ENCODE measurements at places on chromosomes 11 and 22.

- no peak for DNase-seq
Observed at GRCh38 chr22:29043906-29044575, 17.6 kb downstream of the C22orf31 start.

DNA sequence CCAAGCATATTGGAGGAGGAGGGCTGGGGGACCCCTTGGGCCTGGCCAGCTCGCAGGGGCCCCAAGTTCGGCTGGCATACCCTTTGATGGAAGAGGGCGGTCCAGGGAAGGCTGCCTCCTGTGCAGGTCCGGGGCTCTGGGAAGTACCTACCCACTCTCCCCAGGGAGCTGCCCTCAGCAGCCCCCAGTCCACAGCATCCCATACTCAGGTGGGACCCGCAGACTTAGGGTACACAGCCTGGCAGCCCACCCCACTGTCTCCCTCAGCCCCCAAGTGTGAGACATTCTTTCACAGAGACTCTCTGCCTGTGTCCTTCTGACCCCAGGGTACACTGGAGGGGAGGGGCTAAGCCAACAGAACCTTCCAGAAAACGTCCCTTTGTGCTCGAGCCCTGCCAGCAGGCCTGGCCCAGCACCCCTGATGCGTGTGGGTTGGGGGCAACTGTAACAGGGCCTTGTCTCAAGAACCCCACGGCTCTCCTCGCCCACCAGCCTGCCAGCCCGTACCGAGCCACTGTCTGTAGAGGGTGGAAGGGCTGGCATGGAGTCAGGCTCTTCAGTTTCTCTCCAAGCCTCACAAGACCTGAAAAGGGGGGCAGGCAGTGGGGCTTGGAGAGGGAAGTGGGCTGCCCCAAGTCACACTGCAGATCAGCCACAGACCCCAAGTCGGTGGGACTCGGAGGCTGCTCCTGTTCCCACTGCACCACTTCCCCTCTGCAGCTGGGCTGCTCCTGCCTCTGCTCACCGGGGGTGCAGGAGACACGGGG lies 7.0 kb upstream of the TNFRSF13C start:
- DNase-seq, result no peak

GRCh38 chr11:32527261-32528175 lies 56.1 kb upstream of the EIF3M start:
- DNase-seq, result no peak

GRCh38 chr11:69326622-69327219 lies 32.8 kb downstream of the MYEOV start:
- no peak for DNase-seq

DNA sequence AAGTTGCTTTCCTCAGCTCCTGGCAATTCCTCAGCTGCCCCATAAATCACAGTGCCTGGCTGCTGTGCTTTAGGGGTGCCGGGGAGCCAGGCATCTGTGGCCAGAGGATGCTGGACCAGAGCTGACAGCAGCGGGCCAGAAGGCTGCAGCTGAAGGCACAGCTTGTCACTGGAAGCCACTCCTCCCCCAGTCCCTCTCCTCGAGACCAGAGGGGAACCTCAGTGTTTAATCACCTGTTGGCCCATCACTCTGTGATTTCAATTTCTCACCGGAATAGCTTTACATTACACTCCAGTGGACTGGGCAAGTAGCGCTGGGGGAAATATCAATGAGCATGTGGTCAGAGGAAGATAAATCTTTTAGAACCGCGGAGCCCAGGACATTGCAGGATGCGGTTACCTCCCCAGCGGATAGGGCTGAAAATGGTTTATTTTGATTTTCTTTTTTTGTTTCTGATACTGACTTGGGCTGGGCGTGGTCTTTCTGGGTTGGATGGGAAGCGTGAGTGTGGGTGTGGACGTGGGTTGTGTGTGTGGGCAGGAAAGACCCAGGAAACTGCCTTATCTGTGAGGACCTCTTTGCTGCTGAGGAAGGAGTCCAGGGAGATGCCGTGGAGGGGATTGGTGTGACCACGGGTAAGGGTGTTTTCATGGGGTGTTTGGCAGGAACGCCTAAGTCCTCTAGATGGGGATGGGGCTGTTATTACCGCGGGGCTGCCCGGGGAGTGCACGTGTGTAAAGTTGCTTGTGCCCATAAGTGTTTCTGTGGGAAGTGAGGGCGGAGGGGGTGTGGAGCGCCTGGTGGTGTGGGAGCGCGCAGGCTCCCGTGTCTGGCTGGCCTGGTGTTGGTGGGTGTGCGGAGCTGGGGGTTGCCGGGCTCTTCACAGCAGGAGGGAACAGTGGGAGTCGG lies 4.0 kb downstream of the DAGLA start:
- DNase-seq, result peak; percentile 47

- no peak for DNase-seq
Observed at GRCh38 chr22:22796724-22797123, 90.9 kb upstream of the IGLL5 start.

DNA sequence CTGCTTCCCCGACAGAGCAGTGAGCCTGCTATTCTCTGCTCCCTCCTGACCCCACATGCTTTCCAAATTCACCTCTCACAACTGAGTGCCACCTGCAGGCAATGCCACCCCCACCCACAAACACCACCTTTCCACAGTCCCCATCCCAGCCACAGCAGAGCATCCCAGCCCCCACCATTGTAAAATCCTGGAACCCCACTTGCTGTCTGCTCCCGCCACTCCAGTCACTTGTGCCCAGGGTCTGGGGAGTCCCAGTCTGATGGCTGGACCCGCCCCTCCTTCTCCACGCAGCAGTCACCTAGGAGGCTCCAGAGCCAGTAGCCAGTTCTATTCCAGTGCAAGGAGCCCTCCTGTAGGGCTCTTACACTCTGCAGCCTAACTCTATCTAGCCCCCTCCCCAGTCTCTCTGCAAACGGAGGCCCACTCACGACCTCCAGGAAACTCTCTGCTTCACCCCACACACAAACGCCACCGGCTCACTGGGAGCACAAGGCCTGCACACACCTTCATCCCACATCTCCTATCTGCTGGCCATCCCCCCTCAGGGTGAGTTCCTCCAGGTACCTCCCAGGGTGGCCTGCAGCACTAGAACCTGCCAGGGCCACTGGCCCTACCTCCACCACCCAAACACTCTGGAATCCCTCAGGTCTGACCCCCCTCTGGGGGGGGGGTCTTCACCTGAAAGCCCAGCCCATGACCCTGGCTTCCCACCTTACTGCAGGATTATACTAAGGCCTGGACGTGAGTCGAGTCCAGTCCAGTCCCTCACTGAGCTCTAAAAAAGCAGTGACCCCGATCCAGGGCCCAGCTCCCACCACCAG lies 1.4 kb downstream of the GNB1L start:
- no peak for DNase-seq

Measured in activated naive CD4-positive, alpha-beta T cell treated with Interleukin-2 at 50 U/mL for 16 hours (primary cell).